ENCODE measurements at places on chromosomes 7 and 10.

GRCh38 chr10:62264126-62264525 lies 4.5 kb downstream of the RTKN2 start:
- no peak for DNase-seq

GRCh38 chr7:43533801-43534479 lies 49.0 kb upstream of the STK17A start:
- DNase-seq, result no peak

DNA sequence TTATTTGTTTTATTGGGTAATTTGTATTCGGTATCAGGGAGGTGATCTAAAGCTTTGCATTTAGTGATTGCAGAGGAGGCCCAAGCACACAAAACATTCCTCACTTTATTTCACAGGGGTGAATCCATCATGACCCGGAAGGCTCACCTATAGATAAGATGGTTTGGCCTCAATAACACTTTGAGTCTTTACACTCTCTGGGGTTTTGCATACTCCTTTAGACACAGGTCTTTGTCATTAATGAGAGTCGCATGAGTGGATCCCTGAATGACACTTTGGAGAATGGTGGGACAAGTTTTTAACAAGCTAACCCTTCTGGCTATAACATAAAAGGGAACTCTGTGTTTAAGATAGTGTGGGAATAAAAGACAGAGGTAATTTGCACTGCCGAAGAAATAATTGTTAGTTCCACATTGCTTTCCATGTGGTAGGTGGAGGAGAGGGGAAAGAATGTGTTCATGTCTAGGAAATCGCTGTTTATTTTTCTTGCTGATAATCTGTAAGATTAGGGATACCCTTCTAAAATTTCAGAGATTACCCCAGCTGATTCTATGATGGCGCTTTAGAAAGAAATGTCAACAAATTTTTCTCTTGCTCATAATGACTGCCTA lies 455.8 kb downstream of the TFEC start:
- no peak for DNase-seq

DNA sequence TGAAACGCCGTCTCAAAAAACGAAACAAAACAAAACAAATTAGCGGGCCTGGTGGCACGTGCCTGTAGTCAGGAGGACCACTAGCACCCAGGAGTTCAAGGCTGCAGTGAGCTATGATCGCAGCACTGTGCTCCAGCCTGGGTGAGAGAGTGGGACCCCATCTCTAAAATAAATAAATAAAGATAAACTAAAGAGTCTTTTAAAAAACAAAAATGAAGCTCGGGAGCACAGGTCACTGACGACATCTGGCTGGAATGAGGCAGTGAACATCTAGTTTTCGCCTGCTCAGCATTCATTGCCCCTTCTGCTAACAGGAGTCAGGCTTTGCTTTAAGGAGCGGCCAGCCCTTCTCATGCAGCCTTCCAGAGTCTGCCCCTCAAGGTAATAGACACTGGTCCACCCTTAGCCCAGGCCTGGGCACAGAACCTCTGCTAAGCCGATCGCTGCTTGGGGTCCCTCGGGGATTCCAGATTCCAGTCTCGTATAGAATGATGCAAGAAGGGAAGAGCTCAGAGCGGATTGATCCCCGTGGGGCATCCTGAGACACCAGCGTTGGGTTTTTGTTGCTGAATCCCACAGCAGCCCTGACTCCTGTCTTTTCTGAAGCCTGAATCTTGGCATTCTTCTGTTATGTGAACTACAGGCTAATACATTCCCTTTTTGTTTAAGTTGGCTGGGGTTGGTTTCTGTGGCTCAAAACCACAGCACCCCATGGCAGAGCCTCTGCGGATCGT lies 14.2 kb upstream of the FOXK1 start:
- DNase-seq, result no peak

GRCh38 chr10:52993109-52993508 lies 220.5 kb upstream of the MBL2 start:
- no peak for DNase-seq

DNA sequence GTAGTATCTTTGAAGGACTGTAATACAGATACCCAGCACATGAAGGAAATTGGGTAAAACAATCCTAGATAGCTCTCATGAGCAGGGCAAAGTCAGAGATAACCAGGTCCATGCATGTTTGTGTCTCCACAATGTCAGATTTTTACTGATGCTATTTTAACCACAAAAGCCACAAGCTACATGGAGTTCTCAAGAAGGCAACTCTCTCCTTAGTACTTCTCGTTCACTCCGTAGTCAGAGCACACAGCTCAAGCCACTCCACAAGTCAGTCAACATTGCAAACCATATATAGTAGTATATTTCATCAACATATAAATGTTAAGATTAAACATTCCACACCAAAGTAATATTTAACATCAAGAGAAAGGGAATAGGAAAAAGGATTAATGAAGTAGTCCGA lies 98.0 kb upstream of the PIK3CG start:
- DNase-seq, result no peak

DNA sequence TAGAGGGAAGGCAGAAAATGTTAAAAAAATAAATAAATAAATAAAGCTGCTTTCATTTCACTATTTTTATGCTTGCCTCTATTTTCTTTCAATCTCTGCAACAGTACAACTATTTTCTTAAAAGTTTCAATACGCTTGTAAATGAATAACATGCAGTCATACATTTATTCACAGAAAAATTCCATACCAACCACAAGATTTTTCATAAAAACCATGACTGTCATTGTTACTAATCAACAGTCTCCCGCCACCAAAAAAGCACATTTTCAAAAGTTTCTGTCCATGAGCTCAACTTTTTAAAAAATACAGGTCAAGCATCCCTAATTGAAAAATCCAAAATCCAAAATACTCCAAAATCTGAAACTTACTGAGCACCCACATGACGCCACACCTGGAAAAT lies 5.3 kb downstream of the PARD3 start:
- no peak for DNase-seq

GRCh38 chr7:2520131-2520760 lies 672 bp downstream of the LFNG start:
- DNase-seq, result no peak

DNA sequence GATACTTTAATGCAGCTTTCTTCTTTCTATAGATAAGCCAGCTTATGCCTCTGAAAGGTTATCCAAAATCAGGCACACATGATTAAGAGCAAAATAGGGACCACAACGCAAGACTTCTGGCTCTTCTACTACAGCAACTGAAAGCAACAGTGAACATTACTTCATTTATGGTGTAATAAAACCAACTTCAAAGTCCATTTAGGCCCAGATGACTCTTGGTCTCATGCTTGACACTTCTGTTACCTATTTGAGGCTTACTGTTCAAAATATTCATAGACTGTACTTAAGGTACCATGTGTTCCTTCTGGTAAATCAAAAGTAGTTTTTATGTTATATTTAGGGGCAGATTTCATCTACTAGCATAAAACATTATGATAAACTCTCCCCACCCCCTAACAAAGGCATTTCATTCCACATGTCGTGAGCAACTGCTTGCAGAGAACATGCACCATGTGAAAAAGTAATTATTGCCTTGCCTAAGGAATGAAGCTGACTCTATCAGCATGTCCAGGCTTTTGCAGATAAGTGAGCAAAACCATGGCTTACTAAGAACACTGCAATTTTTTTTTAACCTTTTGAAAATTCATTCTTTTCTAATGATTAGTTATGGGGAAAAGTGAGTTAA lies 154.9 kb upstream of the ITGB1 start:
- DNase-seq, result no peak
